ENCODE measurements at places on chromosomes 11 and 22.

DNA sequence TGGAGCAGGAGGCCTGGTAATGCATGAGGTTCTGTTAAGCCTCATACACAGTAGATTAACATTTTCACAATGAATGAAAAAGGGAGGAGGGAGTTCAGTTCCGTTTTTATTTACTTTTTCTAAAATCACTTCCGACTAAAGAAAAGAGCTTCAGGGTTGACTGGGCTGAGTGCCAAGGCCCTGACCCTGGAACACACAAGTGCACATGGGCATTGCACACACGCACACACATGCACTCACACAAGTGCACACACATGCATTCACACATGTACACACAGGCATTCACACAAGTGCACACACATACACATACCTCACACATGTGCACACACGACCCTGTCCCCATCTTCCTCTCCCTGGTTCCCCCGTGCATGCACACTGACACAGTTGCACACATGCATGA, 303.3 kb downstream of the BRD1 start:
- DNase-seq: no peak

DNA sequence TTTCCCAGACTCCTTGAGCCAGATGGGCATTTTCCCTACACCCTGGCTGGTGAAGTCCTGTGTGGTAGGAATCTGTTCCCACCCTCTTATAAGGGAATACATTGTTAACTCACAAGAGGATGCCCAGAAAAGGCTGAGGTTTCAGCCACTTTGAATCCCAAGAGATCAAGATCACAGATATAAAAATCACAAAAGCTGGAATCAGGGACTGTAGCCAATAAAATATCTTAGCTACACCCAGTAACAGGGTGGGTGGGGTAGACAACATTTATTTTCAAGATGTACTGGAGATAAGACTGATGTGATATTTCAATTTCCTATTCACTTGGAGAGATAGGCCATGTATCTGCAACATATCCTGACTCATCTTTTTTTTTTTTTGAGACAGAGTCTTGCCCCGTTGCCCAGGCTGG, 50.3 kb downstream of the COPB1 start:
- no peak for DNase-seq

- no peak for DNase-seq
Measured at GRCh38 chr22:46844606-46845210, 82.3 kb downstream of the TBC1D22A start.

DNA sequence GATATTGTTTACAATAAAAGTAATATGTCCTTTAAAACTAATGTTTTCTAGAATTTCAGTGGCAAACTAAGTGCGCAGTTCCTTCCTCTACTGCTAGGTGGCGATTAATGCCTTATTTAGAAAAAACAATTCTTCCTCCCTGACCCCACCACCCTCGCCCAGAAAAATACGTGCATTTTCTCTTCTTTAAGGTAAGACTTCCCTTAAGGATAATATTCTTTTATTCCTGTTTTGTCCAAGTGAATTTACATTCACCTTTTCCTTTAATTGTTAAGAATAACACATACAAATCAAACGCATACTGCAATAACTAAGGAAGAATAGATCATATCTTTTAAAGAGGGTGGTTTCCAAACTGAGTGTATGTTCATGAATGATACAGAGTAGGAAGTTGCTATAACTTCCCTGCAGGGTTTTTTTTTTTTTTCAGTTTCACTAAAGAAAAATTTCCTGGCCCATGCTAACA, 17.0 kb upstream of the PSMA1 start:
- DNase-seq: no peak

DNA sequence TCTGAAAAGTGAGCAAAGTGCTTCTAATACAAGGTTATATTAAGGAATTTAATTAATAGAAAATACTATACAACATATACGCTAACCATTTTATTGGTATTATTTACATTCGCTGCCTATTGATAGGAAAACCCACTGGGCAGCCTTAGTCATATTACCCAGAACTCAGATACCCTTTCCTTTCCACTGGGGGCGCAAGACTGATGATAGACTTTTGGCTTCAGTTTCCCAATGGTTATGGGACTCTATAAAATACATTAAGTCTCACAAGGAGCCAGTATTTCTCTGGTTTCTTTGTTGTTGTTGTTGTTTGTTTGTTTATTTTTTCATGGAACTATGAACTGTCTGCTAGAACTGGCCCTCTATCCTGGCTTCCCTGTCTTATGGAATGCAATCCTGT, 471.1 kb upstream of the KIRREL3 start:
- no peak for DNase-seq

- no peak for DNase-seq
Measured at GRCh38 chr11:78833237-78833636, 258.6 kb upstream of the NARS2 start.

DNA sequence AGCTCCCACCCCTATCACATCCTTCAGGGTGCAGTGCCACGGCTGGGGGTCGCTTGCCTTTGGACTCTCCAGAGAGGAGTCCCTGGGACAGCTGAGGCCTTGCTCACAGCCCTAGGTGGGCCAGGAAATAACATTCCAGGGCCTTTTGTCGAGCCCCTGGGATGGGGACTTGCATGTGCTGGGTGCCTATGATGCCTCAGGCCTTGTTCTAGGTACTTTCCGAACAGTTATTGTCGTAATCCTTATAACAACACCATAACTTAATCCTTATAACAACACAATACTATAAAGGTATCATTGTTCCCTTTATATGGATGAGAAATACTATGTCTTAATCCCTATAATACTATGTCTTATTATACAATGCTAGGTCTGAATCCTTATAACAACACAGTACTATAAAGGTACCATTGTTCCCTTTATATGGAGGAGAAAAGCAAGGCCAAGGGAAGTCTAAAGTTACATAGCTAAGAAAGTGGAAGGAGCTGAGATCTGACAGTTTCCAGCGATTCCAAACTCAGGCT, 236.5 kb downstream of the ST3GAL4 start:
- DNase-seq: no peak

Measured in cortex of kidney (tissue), 1 donor.